Spinal cord (tissue), 10 donors: ENCODE measurements at places on chromosomes 4 and X. TPM values are rescaled to one million over a fixed set of nuclear protein-coding genes. Genes with fewer than 3 reads are reported as not detected.

The USP26 gene
- not detected for polyA plus RNA-seq

The GSTCD gene
- polyA plus RNA-seq = 9.9 TPM

The TBX22 gene
- polyA plus RNA-seq = 0.24 TPM

The TRIM75 gene
- not detected for polyA plus RNA-seq

The HOPX gene
- 326 TPM for polyA plus RNA-seq

The C4orf50 gene
- polyA plus RNA-seq = 2.6 TPM

The DCK gene
- polyA plus RNA-seq = 58.1 TPM

The SPIN2A gene
- 1.6 TPM for polyA plus RNA-seq

The HSD17B11 gene
- 22.8 TPM for polyA plus RNA-seq

The RGN gene
- polyA plus RNA-seq = 20.1 TPM

The PGM2 gene
- 24.0 TPM for polyA plus RNA-seq

The SLIT2 gene
- polyA plus RNA-seq = 71.1 TPM

The ADAD1 gene
- polyA plus RNA-seq = not detected

The PNMA6A gene
- 47.1 TPM for polyA plus RNA-seq

The SULT1B1 gene
- polyA plus RNA-seq = 1.4 TPM

The CACNA1F gene
- polyA plus RNA-seq = 0.11 TPM

The LNX1 gene
- 12.4 TPM for polyA plus RNA-seq

The MAGEA1 gene
- not detected for polyA plus RNA-seq

The F11 gene
- not detected for polyA plus RNA-seq

The SMIM43 gene
- 0.81 TPM for polyA plus RNA-seq

The OTC gene
- polyA plus RNA-seq = 0.27 TPM
